NCI-H1092 (cell line): ENCODE measurements at places on chromosomes 3 and 15.

DNA sequence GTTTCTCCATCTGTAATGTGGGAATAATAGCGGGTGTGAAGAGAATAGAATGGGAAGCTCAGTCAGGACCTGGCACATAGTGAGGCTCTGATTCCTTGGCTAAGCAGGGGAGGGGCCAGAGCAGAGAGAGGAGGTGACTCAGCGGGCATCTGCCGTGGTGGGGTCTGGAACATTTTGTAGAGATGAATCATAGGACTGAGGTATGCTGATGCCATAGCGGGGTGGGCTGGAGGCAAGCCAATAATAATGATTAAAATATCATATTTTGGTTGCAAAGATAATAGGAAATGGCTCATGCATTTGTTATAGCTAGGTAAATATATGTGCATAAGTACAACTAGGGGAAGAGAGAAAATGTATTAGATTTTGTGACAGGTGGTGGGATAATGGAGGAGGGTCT lies 11.2 kb downstream of the TGM4 start:
- no peak for DNase-seq

- no peak for DNase-seq
Observed at GRCh38 chr3:107992976-107993684, 97.7 kb downstream of the CD47 start.

DNA sequence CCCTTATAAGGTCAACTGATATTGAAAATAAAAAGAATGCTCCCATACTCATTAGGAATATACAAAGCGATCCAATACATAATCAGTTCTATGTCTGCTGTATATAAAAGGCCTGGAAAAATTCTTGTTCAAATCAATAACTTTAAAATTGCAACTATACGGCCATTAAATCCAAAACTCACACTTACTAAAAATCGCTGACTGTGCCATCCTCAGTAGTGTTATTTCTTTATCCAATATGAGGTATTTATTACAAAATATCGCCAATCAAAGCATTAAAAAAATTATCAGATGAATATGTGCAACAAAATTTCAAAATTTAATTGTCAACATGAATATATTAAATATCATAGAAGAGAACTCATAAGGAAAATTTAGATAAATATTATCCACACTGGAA lies 146.5 kb downstream of the PLD1 start:
- DNase-seq = no peak

DNA sequence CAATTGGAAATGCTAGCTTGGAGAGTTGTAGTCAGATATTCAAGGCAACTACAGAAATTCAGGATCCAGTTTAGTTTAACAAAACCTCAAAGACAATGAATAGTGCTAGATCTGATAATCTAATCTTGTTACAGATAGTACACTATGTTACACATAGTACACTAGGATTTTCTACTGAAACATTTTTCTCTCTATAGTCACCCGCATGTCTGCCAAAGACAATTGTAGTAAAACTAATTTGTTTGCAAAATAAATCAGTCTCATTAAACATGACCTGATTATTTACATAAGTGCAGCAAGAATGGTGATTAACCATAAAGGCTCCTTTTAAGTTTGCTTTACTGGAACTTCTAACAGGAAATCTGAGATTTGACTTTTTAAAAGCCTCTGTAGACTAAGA lies 52.0 kb downstream of the ILDR1 start:
- no peak for DNase-seq
